ENCODE measurements at places on chromosomes 11 and 22. TPM values are rescaled to one million over a fixed set of nuclear protein-coding genes. Genes with fewer than 3 reads are reported as not detected.

GRCh38 chr11:34793666-34794065 is 122.5 kb downstream of the APIP start:
- no peak for DNase-seq

- no peak for DNase-seq
Observed at GRCh38 chr22:32802237-32802765, 796 bp downstream of the TIMP3 start.

DNA sequence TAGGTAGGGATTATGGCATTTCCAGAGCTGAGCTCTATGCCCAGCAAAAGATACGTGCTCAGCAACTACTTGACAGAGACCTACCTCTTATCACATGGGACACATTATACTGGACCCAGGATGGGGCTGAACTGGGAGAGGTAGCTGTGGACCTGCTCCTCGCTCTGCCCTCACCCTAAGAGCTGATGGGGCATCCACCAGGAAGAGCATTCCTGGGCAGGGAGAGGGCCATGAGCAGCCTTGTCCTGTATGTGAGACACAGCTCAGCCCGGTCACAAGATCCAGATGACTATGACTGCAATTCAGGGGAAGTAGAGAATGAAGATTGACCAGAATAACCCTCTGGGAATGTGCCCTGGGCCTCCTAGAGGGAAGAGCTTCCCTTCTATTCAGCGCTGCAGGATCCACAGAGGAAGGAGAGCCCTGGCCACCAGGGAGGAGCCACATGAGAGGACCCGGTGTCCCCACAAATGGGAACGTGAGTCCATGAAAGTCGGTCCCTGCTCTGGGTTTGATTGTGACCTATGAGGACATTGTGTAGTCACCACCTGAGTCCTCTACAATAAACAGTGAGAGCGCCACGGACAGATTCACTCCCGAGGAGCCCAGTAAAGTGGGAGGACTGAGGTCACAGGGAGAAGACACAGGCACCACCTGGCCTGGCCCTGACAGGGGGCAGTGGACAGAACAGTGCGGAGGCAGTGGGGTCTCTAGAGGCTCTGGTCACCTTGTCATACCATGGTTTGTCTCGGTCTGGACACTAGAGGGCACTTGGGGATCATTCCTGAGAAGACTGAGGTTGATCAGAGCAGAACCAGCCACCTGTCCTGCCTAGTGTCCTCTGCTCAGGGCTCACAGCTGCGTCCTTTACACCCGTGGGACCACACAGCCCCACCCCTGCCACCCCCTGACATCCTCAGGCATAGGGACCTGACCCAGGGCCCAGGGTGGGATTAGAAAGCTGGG is 99.5 kb downstream of the ZNF280B start:
- no peak for DNase-seq

GRCh38 chr11:134120143-134120850 is 51.4 kb downstream of the JAM3 start:
- DNase-seq = no peak

GRCh38 chr11:85182441-85183387 is 444.4 kb downstream of the DLG2 start:
- DNase-seq = no peak

GRCh38 chr11:47453365-47453764 is 4.4 kb upstream of the RAPSN start:
- DNase-seq = no peak

GRCh38 chr22:42645341-42645937 is 3.8 kb downstream of the CYB5R3 start:
- DNase-seq = no peak

DNA sequence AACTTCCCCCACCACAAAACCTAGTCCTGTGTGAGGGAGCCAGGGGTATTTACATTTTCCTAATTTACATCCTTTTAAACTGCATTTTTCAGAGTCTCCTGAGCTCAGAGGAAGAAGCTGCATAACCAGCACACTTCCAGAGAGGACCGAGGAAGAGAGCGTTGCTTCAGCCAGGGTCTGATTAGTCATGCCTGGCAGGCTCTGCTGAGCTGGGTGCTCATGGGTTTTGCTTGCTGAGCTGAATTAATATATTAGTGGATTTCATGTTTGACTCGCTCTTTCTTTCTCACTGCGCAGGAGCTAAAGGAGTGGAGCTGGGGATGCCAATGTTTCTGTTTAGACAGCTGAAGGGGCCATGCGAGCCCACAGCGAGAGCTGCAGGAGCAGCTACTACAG is 539.3 kb upstream of the B3GAT1 start:
- no peak for DNase-seq

- no peak for DNase-seq
Observed at GRCh38 chr11:73404048-73404447, 27.8 kb downstream of the RELT start.

- DNase-seq = no peak
Observed at GRCh38 chr11:78379039-78379670, 38.5 kb downstream of the GAB2 start.

- DNase-seq = peak; percentile 82
Observed at GRCh38 chr11:66510271-66510989, at the start of gene BBS1. BBS1 (plus strand) TSS chr11:66510635; CDS start chr11:66510660, 25 bp downstream.

GRCh38 chr11:134516529-134516928 is 104.5 kb upstream of the B3GAT1 start:
- no peak for DNase-seq

GRCh38 chr11:63698976-63699733 is 17.9 kb downstream of the RTN3 start:
- DNase-seq = no peak

Gene HMOX1
- 13.3 TPM for total RNA-seq

Gene ISX
- total RNA-seq = not detected

Gene PANX3
- total RNA-seq = not detected

Gene OR10D3
- total RNA-seq = not detected

Gene UEVLD
- 18.0 TPM for total RNA-seq

Gene FAM180B
- not detected for total RNA-seq

All from activated B cell treated with CpG ODN at 0.5 μM for 24 hours (primary cell).